ENCODE measurements at places on chromosomes 5 and 9. TPM values are rescaled to one million over a fixed set of nuclear protein-coding genes. Genes with fewer than 3 reads are reported as not detected.

Gene IFNA2
- not detected for polyA plus RNA-seq

- DNase-seq: no peak
Measured at GRCh38 chr5:137142764-137143605, 356.1 kb downstream of the SPOCK1 start.

- DNase-seq: no peak
Measured at GRCh38 chr5:73540192-73540591, 25.2 kb downstream of the ANKRA2 start.

- DNase-seq: no peak
Measured at GRCh38 chr9:125325826-125326225, 64.2 kb downstream of the GAPVD1 start.

GRCh38 chr9:35854091-35854762 is 16.0 kb downstream of the OR13J1 start:
- DNase-seq: no peak

Gene RETREG1
- polyA plus RNA-seq: 61.0 TPM

Gene LRRC14B
- polyA plus RNA-seq: 41.2 TPM

Gene SHOC1
- polyA plus RNA-seq: 0.26 TPM

- DNase-seq: no peak
Measured at GRCh38 chr5:44885903-44886302, 77.2 kb downstream of the MRPS30 start.

Gene PHF24
- 0.23 TPM for polyA plus RNA-seq

DNA sequence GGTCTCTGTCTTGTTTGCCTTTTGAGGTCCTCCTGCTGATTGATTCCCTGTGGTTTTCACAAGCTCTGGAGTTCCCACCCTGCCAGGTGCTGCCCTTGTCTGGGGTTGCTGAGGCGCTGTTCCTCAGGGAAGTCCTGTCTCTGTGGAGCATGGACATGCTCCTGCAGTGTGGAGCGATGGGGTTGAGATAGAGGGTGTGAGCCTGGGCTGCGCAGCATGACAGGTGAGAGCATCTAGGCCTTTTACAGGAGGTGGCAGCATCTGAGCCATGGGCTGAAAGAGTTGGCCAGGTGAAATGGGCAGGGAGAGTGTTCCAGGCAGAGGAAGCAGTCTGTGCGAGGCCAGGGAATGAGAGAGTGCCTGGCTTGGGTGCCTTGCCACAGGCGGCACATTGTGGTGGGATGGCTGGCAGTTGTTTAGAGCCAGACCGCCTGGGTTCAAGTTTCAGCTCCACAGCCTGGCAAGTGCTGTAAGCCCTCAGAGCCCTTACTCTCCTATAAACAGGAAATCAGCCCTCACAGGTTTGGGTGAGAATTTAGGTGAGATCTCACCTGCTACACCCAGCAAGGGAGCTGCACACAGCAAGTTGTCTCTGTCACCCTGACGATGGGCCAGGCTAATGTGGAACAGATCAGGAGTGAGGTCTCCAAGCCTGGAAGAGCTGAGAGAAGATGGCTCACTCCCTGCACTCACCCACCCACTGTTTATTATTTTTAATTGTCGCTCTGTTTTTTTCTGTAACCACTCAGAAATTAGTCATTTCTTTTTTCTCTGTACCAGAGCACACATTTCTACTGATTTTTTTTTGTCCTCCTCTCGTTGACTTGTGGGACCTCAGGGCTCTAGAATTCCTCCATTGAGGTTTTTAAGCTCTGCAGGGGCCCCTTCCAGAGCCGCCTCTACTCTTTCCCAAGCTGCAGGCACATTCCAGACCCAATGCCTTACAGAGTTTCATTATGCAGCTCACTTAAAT is 19.6 kb downstream of the TCOF1 start:
- no peak for DNase-seq

GRCh38 chr9:84703793-84704192 is 34.3 kb downstream of the NTRK2 start:
- DNase-seq: no peak

Gene PIP5KL1
- 3.3 TPM for polyA plus RNA-seq

All from hindlimb muscle (tissue), 1 donor.